Astrocyte (in vitro differentiated cells and primary cell): ENCODE measurements at places on chromosomes 5 and 9.
A peak's percentile ranks its signal among the peaks of the same experiment; 100 is the strongest.

GRCh38 chr5:160675988-160676387 is 176.0 kb downstream of the ATP10B start:
- no peak for DNase-seq

DNA sequence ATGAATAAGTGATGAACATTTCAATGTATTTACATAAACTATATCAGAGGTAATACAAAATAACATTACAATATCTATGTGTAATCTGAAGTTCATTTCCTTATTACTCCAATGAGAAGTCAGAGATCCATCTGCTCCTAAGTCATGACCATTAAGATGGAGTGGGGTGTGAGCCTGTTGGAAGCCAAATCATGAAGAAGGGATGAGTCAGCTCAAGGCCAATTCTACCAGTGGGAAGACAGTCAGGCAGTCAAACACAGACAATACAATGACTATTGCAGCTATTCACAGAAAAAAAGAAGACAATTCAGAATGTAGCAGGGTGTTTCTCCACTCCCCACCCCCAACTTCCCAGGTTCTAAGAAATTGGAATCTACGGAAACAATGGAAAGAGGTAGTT is 155.0 kb downstream of the NFIB start:
- DNase-seq: peak; percentile 79

- peak; percentile 74 for DNase-seq
These were observed 47.8 kb downstream of the SVEP1 start for GRCh38 chr9:110531776-110532175.

DNA sequence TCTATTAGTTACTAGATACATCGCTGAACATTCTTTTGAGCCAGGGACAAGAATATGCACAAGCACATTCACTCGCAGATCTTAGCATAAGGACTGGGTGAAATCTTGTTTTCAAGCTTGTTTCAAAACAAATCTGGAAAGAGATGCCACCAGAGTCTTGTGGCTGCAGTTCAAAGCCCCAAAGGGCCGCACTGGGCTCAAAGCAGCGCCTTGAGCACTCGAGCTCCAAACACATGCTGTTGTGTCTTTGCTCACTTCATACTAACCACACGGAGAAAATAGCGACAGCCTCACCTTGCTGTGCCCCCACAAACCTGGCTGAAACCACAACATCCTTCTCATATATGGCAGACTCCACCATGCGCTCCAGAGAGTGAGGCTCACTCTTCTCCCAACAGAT is 34.2 kb upstream of the IL7R start:
- no peak for DNase-seq

DNA sequence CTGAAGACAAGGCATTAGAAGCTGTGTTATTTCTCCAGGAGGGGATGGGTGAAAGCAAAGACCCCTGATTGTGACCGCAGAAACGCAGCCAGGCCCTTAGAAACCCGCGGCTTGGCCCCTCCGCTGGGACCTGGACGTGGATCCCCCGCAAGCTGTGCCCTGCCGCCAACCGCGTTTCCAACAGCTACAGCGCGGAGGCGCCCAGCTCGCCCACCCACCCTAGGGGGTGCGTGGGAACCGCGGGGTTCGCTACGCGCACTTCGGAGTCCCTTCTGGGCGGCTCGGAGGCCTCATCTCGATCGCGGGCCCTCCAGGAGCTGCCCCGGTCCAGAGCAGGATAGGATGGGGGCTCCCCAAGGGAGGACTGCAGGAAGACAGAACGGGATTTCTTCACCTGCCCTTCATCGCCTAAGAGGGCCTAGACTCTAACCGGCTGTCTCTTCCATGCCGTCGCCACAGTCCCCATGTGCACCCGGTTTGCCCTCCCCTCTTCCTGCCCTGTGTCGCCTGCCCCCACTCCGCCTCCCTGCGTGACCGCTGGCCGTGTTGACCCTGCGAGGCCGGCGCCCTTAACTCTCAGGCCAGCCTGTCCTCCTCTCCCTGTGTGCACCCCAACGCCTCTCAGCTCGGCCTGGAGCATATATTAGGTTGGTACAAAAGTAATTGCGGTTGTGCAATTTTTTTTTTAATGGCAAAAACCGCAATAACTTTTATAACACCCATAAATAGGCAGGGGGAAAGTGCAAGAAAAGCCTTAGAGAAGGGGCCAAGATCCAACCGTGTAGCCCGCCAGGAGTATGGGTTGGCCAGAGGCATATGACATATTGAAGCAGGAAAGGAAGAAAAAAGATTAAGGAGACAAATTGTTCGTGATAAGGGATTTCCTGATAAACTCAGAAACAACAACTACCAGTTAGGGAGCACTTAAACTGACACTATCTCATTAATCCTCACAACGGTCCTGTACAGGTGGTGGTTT is 68.1 kb upstream of the FREM1 start:
- no peak for DNase-seq

DNA sequence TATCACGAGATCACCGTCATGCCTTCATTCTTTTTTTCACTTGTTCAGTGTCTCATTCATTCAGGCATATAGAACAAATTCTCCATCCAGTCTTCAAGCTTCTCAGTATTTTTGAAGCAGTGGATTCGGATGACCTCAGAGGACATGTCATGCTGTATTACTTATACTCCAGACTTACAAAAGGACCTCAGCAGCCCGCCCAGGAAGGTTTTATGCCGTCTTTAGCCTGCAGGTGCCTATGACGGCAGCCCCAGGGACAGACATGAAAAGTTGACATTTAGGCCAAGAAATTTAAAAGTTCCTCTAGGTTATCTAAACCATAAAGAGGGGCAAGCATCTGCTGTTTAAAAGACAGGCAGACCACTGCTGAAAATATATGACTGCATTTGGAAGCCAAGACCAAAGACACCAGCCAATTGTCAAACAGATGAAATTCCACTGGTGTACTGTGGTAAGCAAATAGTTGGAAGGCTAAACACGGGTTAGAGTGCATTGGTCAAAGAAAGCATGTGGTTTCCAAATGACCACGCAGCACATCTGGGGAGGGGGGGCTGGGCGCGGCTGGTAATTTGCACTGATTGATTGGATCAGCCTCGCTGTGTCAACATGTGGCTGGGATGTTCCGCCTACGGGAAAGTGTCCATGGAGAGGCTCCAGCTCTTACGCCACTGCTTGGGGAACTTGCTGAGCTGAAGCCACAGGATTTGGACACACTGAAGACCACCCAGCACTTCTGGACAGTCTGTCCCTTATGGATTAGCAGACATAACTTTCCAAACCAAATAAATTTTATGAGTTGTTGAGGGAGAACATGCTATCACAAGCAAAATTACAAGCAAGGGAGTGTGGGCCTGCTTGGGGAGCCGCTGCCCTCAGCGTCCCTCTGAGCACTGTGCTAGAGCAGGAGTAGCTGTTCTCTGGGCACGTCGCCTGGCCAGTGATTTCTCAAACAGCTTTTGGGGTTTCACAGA is 173.6 kb downstream of the FANCC start:
- peak; percentile 77 for DNase-seq
